ENCODE measurements at places on chromosomes 11 and 22.

DNA sequence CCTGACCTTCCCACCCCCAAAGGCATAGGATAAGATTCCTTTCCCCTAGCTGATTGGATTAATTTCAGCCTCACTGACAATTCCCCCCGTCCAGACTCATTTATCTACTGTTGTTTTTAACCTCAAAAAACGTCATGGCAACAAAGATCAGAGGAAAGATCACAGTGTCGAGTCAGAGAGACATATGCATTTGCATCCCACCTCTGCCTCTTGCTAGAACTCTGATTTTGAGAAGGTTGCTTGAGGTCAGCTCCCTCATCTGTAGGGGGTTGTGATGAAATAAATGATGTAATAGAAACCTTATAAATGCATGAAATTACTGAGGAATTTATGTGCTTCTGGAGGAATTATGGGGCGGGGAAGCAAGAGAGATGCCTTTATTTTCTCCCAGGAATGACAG, 53.3 kb upstream of the SYN3 start:
- no peak for DNase-seq

- no peak for DNase-seq
Measured at GRCh38 chr22:49867303-49868265, 13.9 kb downstream of the ZBED4 start.

DNA sequence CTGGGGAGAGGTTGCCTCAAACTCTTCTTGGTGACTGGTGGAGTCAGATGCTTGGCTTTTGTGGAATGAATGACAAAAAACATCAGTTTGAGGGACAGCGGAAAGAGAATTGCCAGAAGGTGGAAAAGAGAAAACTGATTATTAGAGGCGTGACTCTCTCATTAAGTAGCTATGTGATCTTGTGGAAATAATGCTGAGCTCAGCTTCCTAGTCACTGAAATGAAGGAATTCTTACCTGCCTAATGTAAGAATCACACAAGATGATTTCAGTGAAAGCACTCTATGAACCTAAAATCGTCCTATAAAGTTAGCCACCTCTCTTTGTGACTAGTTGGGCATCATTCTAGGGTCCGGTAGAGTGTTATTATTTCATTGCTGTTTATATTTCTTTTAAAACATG, 498.8 kb downstream of the TMEM135 start:
- DNase-seq = no peak

- no peak for DNase-seq
Measured at GRCh38 chr11:18064450-18065054, 18.5 kb upstream of the TPH1 start.

DNA sequence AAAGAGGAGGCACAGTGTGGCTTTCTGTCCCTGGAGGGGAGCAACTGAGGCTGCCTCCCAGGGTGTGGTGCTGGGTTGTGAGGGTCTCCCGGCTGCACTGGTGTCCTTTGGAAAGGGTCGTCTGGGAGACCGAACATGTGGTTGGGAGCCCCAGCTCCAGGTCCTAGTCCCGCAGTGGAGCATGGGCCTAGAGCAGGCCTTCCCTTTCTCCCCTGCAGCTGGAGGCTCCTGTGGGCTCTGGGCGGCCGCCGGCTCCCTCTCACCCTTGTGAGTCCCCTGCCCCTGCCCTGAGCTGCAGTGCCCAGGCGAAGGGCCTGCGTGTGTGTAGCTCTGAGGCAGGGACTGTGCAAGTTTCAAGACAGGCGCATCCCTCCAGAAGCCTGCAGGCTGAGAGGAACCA, 1492.7 kb downstream of the BRD1 start:
- DNase-seq = no peak

DNA sequence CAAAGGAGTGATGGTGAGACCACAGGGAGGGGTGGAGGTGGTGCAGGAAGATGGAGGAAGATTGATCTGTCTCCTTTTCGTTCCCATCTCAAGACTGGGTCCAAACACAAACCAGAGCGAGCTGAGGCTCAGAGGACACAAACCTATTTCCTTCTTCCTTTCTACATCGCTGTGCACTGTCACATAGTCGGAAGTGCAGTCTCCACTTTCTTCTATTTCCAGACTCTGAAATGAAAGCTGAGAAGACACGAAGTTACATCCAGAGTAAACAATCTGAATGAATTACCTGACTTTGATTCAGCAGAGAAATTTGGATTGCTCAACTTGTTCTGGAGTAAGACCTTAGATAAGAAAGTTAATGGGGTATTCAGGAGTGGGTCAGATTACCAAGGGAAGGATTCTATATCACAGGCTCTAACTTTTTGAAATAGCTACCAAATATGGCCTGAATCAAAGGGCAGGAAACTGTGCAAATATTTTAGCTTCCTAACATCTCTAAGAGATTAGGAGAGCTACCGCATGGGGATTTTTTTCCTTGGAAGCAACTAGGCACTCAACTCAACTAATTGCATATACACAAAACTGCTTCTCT, 14.4 kb downstream of the OVCH2 start:
- no peak for DNase-seq

- DNase-seq = no peak
Measured at GRCh38 chr22:38873469-38874411, 1.7 kb upstream of the CBX6 start.

- DNase-seq = no peak
Measured at GRCh38 chr11:81970886-81971285, 762.8 kb downstream of the FAM181B start.

- no peak for DNase-seq
Measured at GRCh38 chr11:72609045-72609444, 65.2 kb downstream of the PDE2A start.

GRCh38 chr11:15816260-15816871, 540.0 kb downstream of the SOX6 start:
- DNase-seq = no peak

GRCh38 chr22:29032584-29032983, 29.0 kb downstream of the C22orf31 start:
- no peak for DNase-seq

GRCh38 chr22:30046716-30047363, 33.4 kb upstream of the HORMAD2 start:
- no peak for DNase-seq

DNA sequence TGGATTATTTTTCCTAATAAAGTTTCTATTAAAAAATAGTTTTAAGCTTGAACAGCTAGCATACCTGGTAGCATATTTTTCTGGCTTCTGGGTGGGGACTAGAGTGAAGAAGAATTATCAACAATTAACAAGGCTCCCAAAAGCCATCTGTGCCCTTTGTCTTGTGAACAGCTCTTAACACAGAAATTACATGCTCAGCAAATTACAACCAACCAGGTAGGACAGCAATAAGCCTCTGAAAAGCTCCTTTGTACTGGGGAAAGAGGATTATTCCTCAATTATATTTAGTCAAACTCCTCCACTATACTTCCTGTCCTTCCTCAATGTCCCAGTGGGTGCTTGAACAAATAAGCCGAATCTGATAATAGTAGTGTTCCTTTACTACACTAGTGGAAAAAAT, 162.8 kb downstream of the RAB38 start:
- no peak for DNase-seq

- DNase-seq = no peak
Measured at GRCh38 chr11:127039591-127039990, 39.0 kb upstream of the KIRREL3 start.

DNA sequence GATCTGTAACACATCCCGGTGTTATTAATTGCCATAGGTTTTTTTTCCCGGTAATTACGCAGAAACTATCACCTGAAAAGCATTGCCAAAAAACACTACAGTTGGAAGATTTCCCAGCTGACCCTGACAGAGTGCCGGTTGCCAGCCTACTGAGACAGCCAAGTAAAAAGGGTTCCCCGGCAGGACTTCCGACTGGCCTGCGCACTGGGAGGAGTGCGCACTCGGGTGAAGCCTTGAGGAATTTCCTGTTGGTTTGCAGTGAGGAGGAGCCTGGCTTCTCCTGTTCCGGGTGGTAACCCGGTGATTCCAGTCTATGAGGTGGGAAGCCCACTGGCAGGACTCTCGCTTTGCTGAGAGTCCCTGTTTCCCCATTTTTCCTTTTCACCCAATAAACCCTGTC, 52.1 kb downstream of the CNTF start:
- no peak for DNase-seq

DNA sequence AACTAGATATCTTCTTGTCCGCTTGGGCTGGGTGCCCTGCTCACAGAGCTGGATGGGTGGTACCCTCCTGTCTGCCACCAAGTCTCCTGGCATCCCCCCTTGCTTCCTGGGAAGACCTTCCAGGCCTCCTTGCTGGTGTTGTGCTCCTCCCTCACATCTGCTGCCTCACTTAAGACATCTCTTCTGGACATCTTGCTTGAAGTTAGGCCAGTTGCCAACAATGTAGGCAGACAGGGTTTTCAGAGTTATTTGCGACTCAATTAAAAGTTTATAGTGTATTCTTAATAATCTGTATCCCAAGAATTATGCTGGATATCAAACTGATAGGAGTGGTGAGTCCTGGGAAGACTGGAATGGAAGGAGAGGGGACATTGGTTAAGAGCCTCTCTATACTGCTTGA, 64.0 kb upstream of the TNRC6B start:
- DNase-seq = no peak

GRCh38 chr11:108914211-108914610, 249.3 kb downstream of the DDX10 start:
- DNase-seq = no peak

DNA sequence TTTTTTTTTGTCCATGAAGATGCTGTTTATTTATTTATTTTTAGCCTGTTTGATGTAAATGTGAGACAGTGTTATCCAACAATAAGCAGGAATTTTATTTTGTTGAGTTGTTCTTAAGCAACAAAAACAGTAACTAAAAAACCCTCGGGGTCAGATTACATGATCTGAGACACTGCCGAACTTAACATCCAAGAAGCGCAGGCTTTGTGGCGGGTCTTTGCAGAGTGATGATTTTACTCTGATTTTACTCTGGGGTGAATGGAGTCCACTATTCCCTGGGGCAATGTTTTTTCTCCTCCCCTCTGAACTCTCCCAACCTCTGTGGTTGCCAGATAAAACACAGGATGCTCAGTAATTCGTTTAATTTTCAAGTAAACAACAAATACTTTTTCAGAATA, 450.1 kb upstream of the B3GAT1 start:
- no peak for DNase-seq

- no peak for DNase-seq
Measured at GRCh38 chr22:41070665-41071331, 21.6 kb upstream of the EP300 start.

DNA sequence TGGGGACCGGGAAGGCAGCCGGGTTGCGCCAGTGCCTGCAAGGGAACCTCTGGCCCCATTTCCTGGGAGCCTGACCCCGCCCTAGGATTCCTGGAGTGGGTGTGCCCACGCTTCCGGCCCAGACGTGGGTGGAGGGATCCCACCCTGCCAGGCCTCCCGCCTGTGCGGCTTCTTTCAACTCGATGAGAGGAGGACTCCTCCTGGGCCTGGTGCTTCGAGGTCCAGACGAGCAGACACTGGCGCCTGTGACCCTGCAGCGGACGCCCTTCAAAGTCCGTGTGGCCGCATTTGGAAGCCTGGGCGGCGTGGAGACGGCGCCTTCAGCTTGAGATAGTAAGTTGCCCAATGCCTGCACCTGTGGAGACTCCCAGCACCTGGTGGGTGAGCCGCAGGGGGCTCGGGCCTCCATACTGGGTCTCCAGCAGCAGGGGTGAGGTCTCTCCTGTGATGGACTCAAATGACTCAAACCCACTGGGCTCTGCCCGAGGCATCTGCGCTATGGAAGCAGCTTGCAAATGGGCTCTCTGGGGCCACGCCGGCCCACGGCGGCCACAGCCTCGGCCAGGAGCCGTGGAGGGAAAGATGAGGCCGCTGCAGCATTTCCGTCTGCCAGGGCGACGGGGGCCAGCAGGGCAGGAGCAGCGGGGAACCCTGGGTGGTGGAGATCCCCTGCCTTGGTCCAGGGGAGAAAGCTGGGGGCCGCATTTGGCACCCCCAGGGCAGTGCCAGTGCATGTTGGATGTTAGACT, 64.3 kb upstream of the PPARA start:
- DNase-seq = no peak

DNA sequence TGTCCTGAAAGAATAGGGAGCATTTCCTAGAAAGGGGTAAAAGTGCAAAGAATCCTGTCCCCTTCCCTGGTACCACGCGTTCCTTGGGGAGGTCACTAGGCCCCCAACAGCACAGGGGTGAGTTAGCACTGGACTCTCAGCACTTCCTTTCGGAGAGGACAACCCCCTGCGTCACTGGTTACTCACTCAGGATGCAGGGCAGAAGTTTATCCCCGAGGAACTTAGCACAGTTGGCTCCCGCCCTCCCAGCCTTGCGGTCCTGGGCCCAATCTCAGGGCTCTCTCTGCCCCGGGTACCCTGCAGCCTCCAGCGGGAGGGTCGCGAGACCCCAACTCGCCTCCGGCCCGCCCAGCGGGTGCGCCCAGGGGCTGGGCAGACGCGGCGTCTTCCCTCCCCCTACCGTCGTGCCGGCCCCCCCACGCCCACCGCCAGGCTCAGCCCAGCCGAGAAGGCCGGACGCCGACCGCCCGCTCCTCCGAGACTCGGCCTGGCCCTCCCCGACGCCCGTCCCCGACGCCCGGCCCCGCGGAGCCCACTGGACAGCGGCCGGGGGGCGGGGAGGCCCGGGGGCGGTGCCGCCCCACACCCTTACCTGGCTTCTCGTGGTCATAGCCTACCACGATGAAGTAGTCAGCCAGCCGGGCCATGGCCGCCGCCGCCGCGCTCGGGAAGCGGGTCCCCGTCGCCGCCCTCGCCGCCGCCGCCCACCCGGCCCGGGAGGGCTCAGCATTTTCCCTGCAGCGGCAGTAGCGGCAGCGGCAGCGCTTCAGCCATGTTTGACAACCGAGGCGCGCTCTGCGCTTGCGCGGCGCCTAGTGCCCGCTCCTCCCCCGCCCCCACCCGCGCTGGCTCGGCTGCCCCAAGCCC, at the start of gene SBF2:
TSS of gene SBF2 (minus strand) at position 797 of the 867 bp plus-strand sequence. CDS start at position 647, 150 bp downstream.
- no peak for DNase-seq

- DNase-seq = no peak
Measured at GRCh38 chr11:92129811-92130210, 94.8 kb upstream of the FAT3 start.

GRCh38 chr11:88312628-88313027, 24.9 kb downstream of the CTSC start:
- DNase-seq = no peak

DNA sequence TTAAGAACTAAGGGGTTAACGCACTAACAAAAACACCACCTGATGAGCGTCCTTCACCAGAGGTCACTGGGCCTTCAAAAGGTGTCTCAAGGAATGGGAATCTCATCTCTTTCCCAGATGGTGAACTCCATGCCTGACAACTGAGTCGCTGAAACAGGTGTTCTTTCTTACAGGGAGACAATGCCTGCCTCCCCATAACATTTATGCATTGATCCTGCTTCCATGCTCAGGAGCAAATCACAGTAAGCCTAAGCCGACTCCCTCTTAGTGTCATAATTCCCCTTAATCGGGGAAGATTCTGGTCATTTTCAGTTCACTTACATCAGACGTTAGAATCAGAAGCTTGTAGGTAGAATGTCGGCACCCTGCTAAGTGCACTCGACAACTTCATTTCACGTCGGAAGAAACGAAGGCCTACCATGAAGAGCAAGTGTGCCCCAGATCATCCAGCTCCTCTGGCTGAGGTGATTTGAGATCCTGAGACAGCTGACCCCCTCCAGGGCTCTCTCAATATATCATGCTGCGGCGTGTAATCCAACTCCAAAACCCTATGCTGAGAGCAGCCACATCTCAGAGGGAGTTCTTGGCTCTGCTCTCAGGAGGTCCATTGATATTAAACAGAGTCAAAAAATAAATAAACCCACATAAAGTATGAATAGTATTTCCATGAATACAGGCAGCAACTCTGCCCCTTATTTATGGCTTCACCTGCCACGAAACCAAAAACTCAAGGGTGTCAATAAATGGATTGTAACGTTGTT, 163.1 kb downstream of the LARGE1 start:
- no peak for DNase-seq

Measured in GM18507 (cell line).